ENCODE measurements at places on chromosomes 16 and 17.

GRCh38 chr16:6837722-6838121 lies 494.9 kb upstream of the RBFOX1 start:
- no peak for DNase-seq

DNA sequence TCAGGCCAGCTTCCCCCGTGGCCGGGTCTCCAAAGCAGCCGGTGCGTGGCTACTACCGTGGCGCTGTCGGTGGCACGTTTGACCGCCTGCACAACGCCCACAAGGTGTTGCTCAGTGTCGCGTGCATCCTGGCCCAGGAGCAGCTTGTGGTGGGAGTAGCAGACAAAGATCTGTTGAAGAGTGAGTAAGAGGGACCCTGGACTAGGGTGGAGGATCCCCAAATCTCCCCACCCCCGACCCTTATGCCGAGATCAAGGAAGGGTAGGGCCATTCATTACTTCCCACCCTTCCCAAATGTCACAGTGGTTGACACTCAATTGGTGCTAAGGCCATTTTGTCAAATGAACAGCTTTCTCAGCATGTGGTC lies 1.2 kb downstream of the COASY start:
- DNase-seq, result no peak

DNA sequence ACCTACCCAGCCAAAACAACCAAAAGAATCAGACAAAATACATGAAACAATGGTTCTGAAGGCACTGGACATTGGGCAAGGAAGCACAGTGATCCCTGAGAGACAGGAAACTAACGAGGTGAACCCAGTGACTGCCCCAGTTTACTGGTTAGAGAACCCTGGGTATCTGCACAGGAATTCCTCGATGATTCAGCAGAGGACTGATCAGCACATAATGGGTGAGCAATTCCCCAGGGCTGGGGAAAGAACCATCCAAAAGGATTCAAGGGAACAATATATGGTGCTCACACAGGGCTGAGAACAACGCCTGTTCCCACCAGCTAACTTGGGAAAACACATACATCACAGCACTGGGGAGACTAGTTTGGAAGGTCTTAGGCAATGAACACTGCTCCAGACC lies 167.2 kb downstream of the PARN start:
- no peak for DNase-seq

DNA sequence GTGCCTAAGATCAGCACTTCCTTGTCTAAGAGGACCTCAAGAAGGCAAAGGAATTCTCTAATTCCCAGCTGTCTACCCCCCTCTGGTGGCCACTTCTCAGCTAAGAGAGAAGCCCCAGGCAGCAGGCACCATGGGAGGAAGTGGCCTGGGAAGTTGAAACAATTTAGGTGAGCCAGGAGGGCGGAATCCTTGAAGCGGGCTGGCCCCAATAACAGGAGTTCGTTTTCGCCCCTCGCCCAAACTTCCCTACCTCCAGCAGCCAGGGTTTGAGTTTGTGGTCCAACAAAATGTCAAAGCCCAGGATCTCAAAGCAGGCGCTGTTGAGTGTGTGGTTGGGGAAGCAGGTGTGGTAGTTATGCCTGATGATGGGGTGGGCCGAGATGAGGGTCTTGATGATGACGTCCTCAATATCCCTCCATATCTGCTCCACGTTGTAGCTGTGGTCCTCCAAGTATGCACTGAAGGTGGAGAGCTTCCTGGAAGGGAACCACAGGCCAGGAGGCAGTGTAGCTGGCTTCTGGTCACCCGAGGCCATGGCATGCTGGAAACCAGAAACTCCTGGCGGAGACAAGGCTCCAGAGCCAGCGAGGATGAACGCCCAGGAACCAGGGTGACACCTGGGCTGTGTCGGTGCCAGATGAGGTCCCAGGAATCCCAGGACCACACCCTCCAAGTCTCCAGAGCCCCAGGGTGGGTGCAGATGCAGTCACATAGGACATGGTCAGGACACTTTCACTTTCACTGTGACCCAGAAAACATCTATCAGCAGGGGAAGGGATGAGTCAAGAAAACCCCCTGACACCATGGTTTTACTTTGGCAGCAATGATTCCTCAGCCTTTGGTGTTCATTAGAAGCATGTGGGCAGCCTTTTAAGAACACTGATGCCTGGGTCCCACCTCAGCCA lies 25.6 kb downstream of the TTLL6 start:
- DNase-seq, result no peak

- DNase-seq, result no peak
These were observed 12.6 kb downstream of the SLC12A3 start for GRCh38 chr16:56877486-56878182.

- no peak for DNase-seq
These were observed 31.0 kb downstream of the SCNN1B start for GRCh38 chr16:23333034-23333579.

- DNase-seq, result no peak
These were observed 73.2 kb upstream of the MRTFB start for GRCh38 chr16:13997933-13998332.

GRCh38 chr16:30743716-30744115 lies 4.5 kb upstream of the PHKG2 start:
- DNase-seq, result no peak

DNA sequence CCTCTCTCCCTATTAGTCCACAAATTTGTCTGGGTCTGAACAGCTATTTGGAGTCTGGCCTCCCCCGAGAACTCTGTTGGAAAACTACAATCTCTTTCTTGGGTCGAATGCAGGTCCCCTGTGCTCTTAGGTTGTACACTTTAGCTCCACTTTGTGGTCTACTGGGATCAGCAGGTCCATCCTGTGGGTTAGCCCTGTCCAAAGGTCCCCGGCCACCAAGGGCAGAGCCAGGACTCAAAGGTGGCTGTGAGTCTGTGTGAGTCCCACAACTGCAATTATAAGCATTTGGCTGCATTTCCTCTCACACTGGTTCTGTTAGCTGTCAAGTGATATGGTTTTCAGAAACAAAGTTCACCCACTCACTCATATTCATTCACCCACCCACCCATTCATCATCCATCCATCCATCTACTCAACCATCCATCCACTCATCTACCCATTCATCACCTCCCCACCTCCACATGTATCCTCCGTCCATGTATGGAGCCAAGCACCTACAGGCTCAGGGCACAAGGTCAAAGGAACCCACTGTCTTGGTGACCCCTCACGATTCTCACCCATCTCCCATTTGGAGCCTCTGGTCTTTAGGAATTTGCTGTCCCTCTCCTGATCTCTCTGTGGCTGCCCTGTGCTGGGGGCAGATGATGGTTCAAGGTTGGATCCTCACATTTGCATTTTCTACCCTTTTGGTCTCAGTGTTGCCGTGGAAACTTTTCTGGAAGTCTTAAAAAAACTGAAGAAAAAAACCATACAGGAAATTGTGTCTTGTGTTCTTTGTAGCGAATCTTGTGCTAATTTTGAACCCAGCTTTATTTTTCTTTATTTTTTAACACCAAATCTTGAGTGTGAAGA lies 45.8 kb downstream of the IRF8 start:
- DNase-seq, result no peak

- no peak for DNase-seq
These were observed 414.0 kb upstream of the RBFOX1 start for GRCh38 chr16:6918646-6919045.

DNA sequence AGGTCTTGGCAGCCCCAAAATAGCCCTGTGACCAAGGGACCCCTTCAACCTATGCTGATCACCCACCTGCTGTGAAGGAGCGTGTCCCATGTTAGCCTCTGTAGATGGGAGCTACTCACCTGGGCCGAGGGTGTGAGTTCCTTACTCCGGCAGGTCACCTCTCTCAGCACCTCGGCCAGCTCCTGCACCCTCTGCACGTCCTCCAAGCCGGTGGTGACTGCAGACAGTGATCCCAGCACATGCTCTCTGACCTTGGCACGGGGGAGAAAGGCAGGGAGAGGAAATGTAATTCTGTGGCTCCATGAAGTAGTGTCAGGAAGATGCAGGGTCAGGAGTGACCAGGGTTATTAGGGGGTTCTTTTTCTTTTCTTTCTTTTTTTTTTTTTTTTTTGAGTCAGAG lies 67.7 kb upstream of the BCO1 start:
- no peak for DNase-seq

- DNase-seq, result peak; percentile 43
These were observed 863 bp downstream of the ADCY9 start for GRCh38 chr16:4115209-4115948.

- DNase-seq, result no peak
These were observed 58.7 kb downstream of the EFCAB5 start for GRCh38 chr17:30000001-30000754.

DNA sequence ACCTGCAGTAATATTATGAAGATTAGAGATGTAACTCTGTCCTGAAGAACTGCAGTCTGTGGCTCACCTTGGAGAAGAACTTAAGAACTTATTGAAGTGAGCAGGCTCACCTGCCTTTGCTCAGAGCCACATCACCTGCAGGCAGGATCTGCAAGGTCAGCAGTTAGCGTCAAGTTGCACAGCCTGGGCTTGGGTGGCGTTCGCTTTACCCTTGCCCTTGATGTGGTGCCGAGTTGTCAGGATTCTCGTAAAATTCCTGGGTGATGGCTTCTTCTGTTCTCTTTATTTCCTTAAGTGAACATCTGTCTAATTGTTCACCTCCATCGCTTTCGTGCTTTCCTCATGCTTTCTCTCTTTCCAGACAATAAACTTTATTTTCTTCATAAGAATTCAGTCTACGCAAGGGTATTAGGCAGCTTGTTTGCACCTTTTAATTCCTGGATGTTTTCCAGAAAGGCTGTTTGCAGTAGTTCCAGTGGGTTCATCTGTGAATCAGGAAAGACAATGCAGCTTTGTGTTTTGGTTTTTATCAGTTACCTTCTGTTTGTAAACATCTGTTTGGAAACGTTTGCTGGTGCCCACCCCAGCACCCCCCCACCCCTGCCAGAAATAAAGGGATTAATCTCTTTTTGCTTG lies 254.3 kb downstream of the WWOX start:
- DNase-seq, result no peak

GRCh38 chr17:2042390-2042847 lies 597 bp downstream of the OVCA2 start:
- no peak for DNase-seq

GRCh38 chr17:55706808-55707773 lies 15.6 kb downstream of the TMEM100 start:
- DNase-seq, result no peak

- DNase-seq, result peak; percentile 91
These were observed 5.2 kb downstream of the AXIN2 start for GRCh38 chr17:65556014-65556909.

DNA sequence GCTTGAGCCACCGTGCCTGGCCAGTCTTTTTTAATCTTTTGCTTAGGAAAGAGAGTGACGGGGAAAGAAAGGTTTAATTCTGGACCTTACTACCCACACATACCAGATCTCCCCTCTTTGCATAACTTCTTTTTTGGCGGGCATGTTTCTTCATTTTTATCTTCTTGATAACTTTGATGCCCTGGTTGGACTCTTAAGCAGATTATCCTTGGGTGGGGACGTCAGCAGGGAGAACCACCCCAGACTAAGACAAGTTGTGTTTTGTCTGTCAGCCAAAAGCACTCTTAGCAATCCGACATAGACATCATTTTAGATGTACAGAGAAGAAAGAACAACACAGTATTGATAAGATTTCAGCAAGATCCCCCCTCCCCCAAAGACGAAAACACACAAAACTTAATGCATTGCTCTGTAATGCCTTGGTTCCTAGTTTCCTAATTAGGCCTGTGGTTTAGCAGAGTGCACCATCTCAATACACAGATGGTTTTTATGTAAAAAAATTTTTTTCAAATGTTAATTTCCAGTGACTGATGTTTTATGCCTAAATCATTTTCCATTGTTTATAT lies 99.9 kb downstream of the MSI2 start:
- DNase-seq, result no peak

DNA sequence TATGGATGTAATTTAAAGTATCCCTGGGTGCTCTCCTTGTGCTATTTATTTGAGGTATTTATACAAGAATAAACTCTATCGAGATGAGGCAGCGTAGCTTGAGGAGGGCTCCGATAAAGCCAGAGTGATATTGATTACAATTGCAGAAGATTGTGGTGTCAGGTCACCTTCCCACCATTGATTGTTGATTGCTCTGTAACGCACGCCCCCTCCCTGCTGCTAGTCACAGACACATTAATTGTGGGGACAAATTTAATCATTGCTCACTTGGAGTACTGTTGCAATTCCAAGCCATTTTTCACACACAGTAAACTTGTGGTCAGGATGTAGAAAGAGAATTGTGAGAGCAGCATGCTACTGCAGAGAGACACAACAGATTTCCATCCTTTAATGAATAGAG lies 75.4 kb downstream of the IRX3 start:
- no peak for DNase-seq

DNA sequence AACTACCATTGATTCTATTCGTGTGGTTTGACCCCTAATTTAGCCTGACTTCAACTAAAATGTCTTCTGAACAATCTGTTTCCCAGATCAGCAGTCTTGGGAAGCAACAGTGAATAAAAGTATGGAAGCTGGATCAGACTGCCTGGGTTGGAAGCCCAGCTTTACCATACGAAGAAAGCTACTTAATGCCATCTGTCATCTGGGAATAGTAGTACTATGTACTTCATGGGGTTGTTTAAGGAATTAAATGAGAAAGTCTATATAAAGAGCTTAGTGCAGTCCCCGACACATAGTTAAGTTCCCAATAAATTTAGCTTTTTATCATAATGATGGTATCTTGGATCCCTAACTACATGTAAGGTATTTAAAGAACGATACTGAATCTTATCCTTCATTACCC lies 151.5 kb upstream of the ERCC4 start:
- DNase-seq, result no peak

DNA sequence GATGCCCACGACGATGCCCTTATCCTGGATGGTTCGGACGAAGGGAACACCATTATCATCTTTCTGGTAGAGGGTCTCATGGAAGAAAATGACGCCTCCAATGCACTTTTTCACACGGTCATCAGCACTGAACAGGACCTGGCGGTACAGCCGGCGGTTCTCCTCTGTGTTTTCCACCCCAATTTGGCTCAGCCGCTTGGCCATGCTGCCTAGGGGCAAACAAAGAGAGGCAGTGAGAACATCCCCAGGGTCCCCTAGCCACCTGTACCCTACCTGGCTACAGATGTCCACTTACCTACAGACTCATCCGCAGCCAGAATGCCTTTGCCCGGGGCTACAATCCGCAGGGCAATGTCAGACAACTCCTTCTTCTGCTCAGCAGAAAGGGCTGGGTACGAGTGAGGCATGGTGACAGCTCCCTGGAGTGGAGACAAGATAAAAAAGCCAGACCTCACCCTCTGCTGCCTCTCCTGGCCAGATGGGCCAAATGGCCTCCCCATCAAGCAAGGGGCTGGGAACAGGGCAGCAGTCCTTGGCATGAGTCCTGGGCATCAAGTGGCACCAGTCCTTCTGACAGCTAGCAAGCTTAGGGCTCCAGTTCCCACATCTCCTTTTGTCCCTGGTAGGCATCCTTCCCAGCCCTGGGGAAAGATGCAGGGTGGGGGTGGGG lies 1.4 kb downstream of the ALDOC start:
- no peak for DNase-seq

DNA sequence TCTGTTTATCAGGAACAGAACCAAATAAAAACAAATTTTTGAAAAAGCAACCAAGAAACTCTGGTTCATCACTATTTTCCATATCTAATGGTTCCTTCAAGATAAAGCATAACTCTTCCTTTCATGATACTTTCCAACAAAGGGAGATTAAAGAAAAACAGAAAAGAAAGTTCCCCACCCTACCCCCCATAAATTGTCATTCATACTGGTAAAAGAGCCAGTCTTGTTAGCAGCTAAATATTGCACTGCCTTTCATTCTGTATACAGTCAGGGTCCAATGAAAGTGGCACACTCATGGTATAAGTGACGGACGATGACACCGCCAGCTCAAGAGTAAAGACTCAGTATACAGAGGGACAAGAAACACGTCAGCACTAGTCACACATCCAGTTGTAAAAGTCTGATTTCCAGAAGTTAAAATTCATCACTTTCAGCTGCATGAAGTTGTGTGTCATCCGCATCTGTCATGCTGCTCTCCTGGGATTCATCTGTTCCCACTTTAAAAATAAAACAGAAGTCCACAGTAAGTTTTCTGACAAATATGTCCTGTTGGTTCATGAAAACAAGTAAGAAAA lies 68.5 kb downstream of the CDC27 start:
- DNase-seq, result no peak
